ENCODE measurements at places on chromosomes 3 and 15. TPM values are rescaled to one million over a fixed set of nuclear protein-coding genes. Genes with fewer than 3 reads are reported as not detected.

Gene KNG1
- total RNA-seq = 0.43 TPM

DNA sequence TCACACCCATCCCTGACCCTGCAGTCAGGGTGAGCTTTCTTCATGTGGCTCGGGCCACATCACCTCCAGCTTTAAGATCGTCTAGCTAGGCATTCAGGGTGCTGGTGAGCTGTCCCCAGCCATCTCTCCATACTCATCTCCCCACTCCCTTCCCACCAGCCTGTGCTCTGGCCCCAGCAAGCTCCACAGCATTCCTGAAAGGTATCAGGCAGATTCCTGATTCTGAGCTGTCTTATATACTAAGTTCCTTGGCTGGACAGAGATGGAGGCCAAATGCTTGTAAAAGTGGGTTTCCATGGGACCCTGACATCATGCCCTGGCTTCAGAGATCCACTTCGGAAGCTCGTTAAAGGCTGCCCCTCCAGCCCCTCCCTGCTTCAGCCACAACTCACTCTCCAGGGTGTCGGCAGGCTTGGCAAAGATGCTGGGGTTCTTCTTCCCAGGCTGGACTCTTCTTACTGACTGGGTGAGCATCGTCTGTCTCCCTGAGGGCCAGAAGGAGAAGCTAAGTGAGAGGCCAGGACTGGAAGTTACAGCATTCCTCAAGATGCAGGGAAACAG is 3.9 kb downstream of the CILP start:
- DNase-seq = no peak

DNA sequence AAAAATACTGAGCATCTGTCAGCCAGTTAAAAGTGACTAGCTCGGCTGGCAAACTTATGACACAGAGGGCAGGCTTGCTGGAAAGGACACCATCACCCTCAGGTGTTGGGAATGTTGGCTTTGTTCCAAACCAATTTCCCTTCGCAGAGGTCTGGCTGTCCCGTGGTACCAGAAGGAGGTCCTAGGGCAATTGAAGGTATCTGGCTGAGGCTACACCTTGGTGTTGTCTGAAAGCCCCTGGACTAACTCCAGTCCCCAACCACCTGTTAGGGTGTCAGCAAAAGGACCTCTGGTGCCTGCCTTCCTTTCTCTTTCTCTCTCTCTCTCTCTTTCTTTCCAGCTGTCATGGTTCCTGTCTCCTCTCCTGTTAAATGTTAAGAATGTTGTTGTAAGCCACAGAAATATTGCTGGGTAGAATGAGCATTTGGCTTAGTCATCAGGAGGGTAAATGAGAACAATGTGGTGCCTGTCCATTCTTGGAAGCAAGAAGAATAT is 12.5 kb downstream of the PRR20G start:
- no peak for DNase-seq

DNA sequence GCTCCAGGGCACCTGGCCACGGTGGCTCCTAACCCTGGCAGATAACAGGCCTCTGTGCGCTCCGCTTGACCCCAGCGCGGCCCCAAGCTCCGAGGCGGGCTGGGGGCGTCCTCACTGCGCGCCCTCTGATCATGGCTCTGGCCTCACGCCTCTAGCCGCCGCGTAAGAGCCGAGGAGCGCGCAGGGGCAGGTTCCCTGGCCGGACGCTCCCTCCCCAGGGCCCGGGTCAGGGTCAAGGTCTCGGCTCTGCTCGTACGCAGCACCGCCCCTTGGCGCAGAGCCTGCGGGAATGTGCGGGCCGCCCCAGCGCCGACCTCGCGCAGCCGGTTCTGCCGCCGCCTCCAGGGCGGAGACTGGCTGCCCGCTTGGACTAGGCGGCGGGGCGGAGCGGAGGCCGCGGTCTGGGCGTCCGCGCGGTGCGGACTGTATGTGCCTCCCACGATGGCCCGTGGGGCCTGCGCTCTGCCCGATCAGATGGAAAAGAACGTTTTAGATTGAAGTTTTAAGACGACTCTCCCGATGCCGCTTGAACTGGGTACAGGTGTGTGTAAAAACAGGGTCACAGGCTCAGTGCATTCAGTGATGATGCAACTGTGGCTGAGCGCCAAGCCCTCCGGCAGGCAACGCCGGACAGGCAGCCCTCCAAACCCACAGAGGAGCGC is 40.8 kb downstream of the CHST14 start:
- DNase-seq = peak; percentile 92

- DNase-seq = no peak
Measured at GRCh38 chr3:136667081-136667480, 85.1 kb downstream of the STAG1 start.

DNA sequence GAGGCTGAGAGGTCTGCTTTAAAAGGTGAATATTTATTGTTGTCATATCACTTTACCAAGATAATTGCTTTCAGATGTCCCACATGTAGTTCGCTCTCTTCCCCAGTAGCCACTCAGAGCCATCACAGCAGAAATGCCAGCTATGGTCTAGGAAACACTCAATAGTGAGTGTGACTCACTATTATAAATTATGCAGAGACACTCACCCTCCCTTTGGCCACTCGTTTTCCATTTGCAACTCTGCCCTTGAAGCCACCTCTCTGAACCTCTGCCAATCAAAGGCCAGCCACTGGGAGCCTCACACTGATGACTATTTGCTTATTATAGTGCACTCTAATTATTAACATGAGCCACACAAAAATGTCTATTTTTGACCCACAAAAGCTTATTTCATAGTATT is 328.1 kb upstream of the ATP10A start:
- no peak for DNase-seq

DNA sequence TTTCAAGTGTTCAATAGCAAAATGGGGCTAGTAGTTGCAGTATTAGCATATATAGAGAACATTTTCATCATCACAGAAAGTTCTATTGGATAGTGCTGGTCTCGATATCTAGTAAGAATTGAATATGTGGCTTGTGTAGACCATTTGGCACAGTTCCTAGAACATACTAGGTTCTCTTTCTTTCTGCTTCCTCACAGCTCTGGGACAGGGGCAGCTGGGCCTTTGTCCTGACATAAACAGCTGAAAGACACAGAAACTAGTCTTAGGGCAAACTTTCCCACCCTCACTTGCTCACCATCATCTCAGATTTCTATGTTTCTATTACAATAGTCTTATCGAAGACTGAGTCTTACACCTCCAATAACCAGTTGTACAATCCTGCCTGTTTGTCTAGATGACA is 63.7 kb upstream of the DLG1 start:
- no peak for DNase-seq

Data from Right ventricle myocardium superior (tissue), 1 donor.